ENCODE measurements at places on chromosomes 4 and X. TPM values are rescaled to one million over a fixed set of nuclear protein-coding genes. Genes with fewer than 3 reads are reported as not detected.

TMEM154 gene
- 0.10 TPM for polyA plus RNA-seq

CYLC1 gene
- not detected for polyA plus RNA-seq

TMEM156 gene
- polyA plus RNA-seq, result not detected

FRG2 gene
- polyA plus RNA-seq, result not detected

AMER1 gene
- polyA plus RNA-seq, result 1.7 TPM

SHOX gene
- polyA plus RNA-seq, result under 0.01 TPM

TBC1D9 gene
- polyA plus RNA-seq, result 1.7 TPM

F9 gene
- not detected for polyA plus RNA-seq

RBM46 gene
- not detected for polyA plus RNA-seq

CLIC2 gene
- polyA plus RNA-seq, result 3.3 TPM

PAGE2 gene
- polyA plus RNA-seq, result not detected

PLP1 gene
- 0.70 TPM for polyA plus RNA-seq

MAP7D3 gene
- polyA plus RNA-seq, result 4.6 TPM

FAM184B gene
- 0.13 TPM for polyA plus RNA-seq

CXorf65 gene
- polyA plus RNA-seq, result not detected

SSX2 gene
- not detected for polyA plus RNA-seq

HERC6 gene
- polyA plus RNA-seq, result 0.92 TPM

OTUD6A gene
- not detected for polyA plus RNA-seq

Data from psoas muscle (tissue), 8 donors.